ENCODE measurements at places on chromosomes 4 and X.

- DNase-seq = no peak
Measured at GRCh38 chr4:155854582-155855226, 11.4 kb downstream of the ASIC5 start.

DNA sequence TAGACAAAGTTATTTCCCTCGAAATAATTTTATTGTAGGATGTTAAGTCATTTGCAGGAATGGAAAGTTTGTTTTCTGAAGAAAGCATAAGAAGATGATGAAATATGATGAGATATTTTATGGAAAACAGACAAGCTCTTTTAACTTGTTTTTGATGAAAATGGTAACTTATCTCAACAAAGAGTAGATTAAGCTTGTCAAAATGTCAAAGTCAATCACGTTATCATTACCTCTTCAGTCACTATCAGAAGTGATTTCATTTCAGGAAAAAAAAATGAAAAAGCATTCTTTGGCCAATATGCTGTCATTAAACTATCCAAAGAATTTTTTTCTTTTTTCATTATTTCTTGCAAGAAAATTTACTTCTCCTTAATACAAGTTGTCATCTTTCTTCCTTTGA, 221.0 kb upstream of the ANKRD50 start:
- DNase-seq = no peak

GRCh38 chr4:37241647-37242046, 2.9 kb upstream of the NWD2 start:
- DNase-seq = no peak

GRCh38 chrX:100408713-100409609, 1.1 kb downstream of the PCDH19 start:
- no peak for DNase-seq

DNA sequence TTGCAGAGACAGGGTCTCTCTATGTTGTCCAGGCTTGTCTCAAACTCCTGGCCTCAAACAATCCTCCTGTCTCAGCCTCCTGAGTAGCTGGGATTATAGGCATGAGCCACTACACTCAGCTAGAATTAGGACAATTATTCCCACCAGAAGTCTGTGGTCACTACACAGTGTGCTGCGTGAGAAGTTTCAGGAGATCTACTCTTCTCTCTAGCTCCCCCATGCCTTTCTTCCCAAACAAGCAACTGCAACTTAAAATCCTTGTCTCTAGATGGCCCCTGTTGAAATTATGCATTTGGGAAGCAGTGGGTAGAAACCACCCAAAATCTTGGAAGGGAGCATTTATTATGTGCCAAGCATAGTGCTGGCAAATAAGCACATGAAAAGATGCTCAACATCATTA, 21.1 kb upstream of the MAP7D3 start:
- no peak for DNase-seq

- DNase-seq = no peak
Measured at GRCh38 chr4:181957088-181957487, 286.1 kb upstream of the TENM3 start.

DNA sequence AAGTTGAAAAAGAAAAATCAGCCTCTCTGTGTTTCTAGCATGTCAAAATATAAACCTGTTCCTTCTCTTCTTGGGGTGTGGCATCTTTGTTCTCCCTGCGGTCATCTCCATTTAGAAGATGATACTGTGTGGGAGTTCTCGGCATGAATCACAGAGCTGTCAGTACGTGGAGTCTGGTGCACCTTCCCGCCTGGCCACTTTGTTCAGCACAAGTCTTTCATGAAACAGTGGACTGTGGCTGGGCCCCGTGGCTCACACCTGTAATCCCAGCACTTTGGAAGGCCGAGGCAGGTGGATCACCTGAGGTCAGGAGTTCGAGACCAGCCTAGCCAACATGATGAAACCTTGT, 166.5 kb downstream of the MAML3 start:
- DNase-seq = no peak

GRCh38 chr4:133320576-133321170, 171.6 kb downstream of the PCDH10 start:
- DNase-seq = no peak

GRCh38 chrX:83593634-83594294, 85.7 kb downstream of the POU3F4 start:
- no peak for DNase-seq

DNA sequence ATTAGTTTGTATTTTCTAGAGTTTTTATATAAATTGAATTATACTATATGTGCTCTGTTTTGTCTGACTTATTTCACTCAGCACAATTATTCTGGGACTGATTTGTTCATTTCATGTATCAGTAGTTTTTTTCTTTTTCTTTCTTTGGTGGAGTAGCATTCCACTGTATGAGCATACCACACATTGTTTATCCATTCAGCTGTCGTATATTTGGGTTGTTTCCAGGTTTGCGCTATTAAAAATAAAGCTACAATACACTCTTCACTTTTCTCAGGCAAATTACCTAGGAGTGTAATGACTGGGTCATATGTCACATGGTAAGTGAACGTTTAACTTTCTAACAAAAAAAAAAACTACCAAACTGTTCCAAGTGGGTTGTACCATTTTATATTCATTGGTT, 9.6 kb upstream of the OTUD4 start:
- no peak for DNase-seq

DNA sequence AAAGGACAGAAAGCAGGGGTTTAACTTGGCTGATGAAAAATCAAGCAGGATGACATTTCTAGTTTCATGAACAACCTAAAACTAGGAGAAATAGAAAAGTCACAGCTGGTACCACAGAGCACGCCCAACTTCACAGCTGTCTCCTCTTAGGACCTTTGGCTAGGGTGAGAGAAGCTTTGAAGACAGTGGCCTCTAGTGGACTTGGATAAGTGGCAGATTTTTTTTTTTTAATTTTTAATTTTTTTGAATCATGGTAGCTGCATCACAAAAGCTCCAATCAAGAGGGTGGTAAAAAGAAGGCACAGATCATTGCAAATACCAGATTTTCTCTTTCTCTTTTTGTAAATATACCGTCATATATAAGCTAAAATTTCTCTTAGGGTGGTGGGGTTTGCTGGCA, 20.2 kb upstream of the MAP3K15 start:
- DNase-seq = no peak

- DNase-seq = no peak
Measured at GRCh38 chr4:40984051-40984450, 230.3 kb downstream of the APBB2 start.

DNA sequence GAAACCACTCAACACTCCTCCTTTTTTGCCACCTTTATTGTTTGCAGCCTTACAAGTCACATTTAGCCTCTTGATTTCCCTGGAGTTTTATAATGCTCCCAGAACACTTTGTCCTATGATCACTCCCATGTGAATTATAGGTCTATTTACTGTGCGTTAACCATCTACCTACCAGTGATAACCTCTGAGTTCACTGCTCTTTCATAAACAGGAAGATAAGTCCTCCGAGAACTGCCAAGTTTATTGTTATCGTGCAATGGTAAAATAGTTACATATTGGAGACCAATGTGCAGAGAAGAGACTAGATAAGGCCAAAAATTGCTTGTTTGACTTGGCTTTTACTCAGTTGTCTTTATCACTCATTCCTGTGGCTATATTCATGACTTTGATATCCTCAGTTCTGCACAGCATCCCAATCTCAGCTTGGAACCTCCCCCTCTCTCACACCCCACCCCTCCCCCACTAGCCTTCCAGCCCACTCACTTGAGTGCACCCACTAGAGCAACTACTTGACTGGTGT, 12.9 kb upstream of the NUDT9 start:
- DNase-seq = no peak

GRCh38 chr4:128553686-128554515, 255.6 kb upstream of the JADE1 start:
- DNase-seq = no peak

DNA sequence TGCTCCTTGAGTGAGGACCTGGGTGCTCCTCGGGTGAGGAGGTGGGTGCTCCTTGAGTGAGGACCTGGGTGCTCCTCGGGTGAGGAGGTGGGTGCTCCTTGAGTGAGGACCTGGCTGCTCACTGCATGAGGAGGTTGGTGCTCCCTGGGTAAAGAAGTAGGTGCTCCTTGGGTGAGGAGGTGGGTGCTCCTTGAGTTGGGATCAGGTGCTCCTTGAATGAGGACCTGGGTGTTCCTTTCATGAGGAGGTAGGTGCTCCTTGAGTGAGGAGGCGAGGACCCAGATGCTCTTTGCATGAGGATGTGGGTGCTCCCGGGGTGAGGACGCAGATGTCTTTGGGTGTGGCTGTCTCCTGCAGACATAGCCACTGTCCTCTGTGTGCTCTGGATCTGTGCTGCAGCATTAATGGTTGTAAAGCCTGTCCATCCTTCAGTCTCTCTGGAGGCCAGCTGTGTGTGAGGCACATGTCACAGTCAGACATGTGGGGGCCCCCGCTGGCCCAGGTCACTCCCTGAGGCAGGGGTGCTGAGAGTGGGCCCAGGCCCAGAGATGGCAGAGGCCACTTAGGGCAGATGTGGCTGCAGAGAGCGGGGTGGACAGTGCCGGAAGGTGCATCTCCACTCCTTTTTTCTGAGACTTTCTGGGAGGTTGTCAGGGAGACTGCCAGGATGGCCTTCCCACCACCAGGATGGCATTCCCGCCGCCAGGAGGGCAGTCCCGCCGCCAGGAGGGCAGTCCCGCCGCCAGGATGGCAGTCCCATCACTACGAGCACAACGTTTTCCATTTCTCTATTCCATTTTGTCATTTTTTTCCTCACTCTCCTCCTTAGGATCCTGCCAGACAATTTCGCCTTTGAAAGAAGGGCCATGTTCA, 101.8 kb downstream of the HMX1 start:
- DNase-seq = no peak

- no peak for DNase-seq
Measured at GRCh38 chr4:40520533-40520932, 109.1 kb downstream of the RBM47 start.

- no peak for DNase-seq
Measured at GRCh38 chr4:183407635-183408464, 36.6 kb upstream of the CDKN2AIP start.

- DNase-seq = no peak
Measured at GRCh38 chr4:79739912-79740311, 331.9 kb upstream of the GK2 start.

GRCh38 chr4:52659722-52660261, 691 bp upstream of the USP46 start:
- no peak for DNase-seq

DNA sequence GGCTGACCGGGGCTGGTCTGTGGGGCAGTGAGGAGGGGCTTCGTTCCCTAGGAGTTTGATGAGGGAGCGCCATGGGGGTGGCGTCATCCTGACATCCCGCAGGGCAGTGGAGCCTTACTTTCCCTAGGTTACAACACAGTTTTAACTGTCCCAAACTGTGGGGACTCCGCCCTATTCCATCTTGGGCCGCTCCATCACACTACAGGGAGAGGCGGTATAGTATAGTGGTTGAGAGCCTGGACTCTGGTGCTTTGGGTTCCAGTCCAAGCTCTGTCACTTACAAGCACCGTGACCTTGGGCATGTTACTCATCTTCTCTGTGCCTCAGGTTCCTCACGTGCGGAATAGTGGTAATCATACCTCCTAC, 44.2 kb downstream of the ZNF185 start:
- no peak for DNase-seq

DNA sequence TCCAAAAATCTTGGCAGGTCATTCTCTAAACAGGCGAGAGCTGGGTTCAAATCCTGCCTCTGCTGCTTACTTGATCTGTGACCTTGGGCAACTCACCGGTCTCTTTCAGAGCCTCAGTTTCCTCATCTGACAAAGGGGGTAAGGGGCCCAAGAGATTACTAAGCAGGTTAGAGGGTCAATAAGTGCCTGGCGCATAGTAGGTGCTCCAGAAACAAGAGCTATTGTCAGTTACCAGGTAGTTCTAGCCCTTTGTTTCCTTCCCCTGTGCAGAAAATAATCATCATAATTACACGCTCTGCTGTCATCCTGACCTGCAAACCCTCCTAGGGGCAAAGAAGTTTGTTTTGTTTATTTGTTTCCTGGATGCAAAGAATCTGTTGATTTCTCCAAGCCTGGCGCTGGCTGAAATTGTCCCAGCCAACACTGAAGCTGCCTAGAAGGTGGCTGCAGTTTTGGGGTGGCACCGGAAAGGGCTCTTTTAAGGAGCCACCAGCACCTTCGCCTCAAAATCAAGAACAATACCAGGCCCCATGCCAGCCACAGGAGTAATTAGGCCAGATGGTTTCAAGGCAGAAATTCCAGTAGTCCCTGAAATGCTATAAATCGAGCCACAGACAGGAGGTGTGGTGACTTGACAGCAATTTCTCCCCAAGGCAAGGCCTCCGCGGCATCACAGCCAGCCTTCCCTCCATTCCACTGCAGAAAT, 10.2 kb upstream of the KIAA0232 start:
- DNase-seq = no peak

GRCh38 chr4:154781126-154781982, at the start of gene RBM46:
TSS of gene RBM46 (plus strand) at chr4:154781272. CDS start at chr4:154796753, 15,481 bp downstream.
- no peak for DNase-seq
